ENCODE measurements at places on chromosomes 13 and 19. TPM values are rescaled to one million over a fixed set of nuclear protein-coding genes. Genes with fewer than 3 reads are reported as not detected.

Gene SPRYD7
- 2.4 TPM for total RNA-seq

Gene CLIP3
- 6.2 TPM for total RNA-seq

Gene AZU1
- 1.2 TPM for total RNA-seq

Gene ZNF181
- 4.5 TPM for total RNA-seq

Gene COL4A1
- total RNA-seq = not detected

GRCh38 chr13:61891401-61891800, 475.8 kb upstream of the PCDH20 start:
- DNase-seq = no peak

DNA sequence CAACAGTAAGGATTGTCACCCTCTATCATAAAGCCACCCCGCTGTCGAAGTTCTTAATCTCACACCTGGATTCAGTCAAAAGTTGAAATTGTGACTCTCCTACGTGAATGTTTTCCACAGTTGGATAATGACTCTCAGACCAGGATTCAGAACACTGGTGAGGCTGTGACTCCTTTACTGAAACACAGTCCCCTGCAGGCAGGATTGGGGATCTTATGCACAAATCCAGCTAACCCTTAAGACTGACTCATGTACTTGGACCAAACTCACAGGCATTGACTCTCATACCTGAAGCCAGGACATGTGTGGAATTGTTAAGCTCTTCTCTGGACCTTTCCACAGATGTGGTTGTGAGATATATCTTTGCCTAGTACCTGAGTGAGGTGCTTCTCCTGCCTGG, 46.8 kb downstream of the ZNF85 start:
- DNase-seq = no peak

DNA sequence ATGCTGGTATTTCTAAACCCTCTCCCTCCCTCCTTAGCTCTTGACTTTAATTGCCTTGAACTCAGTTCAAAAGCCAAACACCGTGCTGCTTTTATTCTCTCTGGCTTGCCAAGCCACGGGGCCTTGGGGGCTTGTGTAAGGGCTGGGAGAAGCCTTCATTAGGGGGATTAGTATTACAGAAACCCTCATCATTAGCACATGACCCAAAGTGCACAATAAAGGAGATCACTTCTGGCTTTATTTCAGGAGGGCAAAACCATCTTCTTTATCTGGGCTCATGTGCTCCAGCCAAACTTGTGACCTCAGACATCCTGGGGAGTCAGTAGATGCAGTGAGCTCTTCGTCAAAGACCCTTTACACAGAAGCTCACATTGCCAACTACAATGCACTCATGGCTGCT, at the start of gene DCT:
TSS of gene DCT (minus strand) at position 67 of the 400 bp plus-strand sequence. CDS start 427 bp downstream, outside the sequence.
- DNase-seq = no peak

DNA sequence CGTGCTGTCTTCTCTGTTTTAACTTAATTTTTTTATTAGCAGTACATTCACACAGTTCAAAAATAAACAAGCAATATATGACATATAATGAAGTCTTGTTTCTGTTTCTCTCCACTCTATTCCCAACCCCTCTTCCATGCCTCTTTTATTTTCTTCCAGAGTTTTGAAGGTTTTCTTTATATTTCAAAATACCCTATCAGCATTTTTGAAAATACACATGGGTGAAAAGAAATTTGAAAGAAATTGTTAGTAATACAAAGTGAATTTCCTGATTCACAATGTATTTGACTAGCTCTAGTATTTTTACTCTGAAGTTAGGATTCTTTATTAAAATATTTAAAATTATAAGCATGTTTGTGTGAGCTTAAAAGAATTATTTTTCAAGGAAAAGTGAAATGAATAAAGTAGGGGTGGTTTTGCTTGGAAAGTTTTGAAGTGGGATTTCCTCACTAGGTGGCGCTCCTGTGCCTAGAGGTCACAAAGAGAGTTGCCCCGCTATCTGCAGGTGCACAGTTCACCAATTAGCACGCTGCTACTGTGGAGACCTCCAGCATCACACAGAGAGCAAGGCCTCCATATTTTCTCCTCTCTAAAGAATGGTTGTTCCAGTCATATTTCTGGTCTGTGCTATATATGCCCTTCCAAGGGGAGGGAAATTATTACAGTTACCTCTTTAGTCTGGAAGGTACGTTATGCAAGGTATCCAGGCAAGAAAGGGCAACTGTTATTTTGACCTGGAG, 37.6 kb downstream of the SOX21 start:
- peak; percentile 45 for DNase-seq

- no peak for DNase-seq
Measured at GRCh38 chr19:31146546-31147183, 202.6 kb downstream of the TSHZ3 start.

DNA sequence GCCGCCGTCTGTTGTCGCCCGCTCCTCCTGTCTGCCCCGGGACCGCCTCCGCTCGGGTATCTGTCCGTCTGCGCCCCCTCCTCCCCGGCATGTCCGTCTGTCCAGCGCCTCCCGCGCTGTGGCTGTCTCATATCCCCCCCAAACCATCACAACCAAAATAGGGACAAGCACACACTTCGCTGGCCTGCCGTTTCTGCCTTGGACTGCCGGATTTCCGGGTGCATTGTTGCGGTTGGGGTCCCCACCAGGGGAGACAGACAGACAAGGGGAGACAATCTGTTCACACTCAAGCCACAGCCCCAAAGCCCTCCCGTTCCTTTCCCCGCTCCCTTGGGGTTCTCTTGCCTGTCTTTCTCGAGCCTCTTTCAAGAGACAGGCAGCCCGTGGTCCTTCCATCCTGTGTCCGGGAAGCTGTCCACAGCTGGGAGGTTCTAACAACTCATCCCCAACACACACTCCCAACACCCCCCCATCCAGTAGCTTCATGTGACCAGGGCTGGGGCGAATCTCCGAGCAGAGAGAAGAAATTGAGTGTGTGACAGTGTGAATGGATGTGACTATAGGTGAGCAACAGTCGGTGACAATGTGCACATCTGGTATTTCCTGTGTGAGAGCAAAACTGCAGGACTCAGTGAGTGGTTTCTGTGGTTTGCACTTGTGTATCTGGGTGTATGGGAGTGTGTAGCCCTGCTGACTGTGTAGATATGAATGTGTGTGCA, 16.5 kb upstream of the FOSB start:
- peak; percentile 59 for DNase-seq

- DNase-seq = no peak
Measured at GRCh38 chr13:94324767-94325540, 154.5 kb downstream of the DCT start.

GRCh38 chr13:109667807-109668291, 118.5 kb downstream of the IRS2 start:
- no peak for DNase-seq

- peak; percentile 89 for DNase-seq
Measured at GRCh38 chr13:73765651-73766384, 368.4 kb downstream of the KLF12 start.

DNA sequence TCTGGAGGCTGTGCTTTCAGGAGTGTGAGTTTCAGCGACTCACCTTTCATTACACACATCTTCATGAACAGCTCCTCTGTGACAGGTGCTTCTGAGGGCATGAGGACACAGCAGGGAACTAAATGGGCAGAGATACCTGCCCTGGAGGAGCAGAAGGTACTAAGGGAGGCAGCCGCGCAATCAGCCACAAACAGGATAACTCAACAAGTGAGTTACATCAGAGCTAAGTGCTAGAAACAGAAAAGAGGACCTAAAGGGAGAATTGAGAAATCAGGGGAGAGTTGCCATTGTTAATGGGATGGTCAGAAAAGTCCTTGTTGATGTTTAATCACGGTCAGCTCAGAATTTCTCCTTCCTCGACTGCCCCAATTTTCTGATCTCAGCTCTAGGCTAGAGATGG, 42.5 kb downstream of the SYDE1 start:
- no peak for DNase-seq
